Brain (organoid and tissue), 16 donors: ENCODE measurements at places on chromosomes 16 and 17.

DNA sequence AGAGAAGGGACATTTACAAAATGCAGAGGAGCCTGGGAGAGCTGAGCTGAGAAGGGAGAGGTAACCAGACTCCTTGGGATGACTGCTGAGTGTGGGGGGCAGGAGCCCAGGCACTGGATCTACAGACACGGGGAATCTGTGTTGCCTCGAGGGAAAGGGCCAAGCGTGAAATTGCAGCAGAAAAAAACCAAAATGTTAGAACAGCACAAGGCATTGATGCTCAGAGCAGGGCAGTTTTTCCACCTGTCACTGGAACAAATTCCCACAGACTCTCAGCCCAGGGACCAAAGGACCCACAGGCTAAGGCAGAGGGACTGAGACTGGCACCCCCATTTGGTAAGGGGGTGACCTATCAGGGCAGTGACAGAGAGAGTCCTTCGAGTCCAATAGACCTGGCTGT is 2.0 kb downstream of the PITPNM3 start:
- DNase-seq, result no peak

DNA sequence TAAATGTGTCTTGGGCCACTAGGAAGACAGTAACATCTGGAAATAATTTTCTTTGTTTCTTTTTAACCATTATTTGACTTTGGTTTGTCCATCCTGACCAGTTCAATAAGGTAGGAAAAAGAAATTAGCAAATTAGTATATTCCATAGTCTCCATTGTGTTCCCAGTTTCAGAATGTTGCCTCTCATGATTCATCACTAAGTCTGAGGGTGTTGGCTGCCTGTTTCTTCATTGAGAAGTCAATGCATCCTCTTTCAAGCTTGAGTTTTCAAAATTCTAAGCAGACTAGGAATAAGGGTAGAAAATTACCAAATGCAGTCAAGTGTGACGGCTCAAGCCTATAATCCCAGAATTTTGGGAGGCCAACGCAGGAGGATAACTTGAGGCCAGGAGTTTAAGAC is 41.9 kb downstream of the ZFHX3 start:
- DNase-seq, result no peak

DNA sequence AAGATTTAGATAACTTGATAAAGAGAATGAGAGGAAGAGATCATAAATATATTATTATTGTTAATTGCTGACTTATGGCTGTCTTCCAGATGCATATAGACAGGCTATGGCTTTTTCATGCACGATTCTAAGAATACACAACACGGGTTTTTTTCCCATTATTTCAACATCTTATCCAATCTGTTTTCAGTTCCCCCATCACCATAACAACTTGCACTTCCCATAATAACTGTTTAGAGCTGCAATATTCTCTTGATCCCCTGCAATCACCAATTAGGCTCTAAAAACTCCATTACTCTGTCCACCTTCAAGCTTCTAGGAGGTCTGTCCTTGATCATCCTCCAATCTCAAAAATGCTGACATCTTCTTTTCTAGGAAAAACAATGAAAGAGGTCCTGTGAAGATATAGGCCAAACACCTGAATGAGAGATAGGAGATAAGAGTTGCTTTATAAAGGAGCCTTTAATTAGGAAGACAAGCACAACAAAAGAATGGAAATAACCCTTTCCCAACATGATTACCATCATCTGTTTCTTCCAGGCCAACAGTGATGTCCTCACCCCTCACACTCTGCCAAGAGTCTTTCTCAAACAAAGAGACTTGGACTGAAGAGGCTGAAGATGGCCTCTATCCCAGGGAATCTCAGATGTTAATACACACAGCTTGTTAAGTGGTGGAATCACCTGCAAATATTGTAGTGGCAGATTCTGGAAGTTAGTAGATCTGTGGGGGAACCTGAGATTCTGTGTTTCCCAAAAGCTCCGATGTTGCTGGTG is 32.2 kb upstream of the CCL2 start:
- DNase-seq, result no peak

DNA sequence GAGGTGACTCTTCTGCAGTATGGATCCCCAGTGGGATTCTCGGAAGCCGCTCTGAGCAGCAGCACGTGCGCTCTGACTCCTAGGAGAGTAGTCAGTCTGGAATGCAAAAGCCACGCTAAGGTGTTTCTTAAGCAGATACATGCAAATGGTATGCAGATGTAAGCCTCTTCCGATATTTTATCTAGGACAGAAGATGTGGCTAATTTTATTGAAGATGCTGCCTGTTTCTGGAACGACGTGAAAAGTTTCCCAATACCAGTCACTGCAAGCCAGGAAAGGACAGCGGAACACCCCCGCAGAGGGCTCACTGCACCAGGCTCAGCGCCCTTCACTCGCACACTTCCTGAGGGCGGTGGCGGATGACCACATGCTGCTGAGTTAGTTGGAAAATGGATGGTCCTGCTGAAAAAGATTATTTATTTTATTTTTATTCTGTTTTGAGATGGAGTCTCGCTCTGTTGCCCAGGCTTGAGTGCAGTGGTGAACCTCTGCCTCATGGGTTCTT is 10.1 kb downstream of the FADS6 start:
- no peak for DNase-seq

DNA sequence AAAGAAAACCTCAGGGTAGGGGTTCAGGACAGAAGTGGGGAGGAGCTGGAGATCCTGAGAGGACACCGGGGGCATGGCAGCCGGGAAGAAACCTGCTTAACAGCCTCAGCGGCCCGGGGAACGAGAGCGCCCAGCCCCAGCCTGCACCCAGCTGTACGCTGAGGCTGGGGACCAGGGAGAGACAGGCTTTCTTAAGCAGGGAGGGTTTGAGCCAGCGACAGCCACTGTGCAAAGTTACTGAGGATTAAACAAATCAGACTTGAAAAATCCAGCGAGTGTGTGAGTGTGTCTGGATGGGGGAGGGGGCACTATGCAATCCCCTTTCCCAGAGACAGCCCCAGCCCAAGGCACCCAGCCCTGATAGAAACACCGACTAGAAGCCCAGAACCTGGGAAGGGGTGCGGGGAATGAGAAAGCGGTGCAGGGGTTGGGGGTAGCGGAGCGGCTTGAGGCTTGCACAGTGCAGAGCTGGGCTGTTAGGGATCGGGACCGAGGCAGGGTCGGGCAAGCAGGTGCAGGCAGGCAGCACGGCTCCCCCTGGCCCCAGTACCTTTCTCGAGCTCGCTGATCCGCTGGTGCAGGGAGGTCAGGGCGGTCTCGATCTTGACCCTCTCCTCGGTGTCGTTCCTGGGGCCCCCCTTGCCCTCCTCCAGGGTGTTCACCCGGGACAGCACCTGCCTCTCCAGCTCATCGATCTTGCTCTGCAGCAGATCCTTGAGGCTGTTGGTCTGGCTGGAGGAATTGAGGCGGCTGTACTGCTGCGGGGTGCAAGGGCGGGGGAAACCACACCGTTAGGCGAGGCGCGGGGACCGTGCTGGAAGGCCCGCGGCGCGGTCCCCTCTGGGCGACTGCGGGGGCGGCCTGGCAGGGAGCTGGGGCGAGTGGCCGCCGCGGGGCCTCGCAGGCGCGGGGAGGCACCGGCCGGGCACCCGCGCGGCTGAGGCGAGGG is 1.2 kb downstream of the NPTX1 start:
- peak; percentile 52 for DNase-seq

DNA sequence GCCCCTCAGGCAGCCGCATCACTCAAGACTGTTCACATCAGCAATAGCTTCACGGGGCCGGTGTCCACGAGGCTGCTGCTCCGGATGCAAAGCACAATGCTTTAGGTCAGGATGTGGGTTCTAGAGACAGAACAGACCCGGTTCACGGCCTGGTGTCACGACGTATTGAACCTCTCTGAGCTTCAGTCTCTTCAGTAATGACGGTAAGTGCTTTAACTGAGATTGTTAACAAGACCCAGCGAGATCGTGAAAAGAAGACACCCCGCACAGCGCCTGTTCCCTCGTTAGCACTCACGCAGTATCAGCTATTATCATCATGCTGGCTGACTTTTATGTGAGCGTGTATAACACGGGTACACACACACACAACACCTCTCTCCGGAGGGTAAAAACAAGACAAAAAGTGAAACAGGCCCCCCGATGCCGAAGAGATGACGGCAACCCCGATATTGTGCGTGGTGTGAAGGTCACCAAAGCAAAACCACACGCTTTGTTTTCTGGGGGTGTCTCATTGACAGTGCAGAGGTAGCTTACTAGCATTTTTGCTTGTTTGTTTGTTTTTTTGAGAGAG is 21.4 kb upstream of the ABR start:
- peak; percentile 15 for DNase-seq

DNA sequence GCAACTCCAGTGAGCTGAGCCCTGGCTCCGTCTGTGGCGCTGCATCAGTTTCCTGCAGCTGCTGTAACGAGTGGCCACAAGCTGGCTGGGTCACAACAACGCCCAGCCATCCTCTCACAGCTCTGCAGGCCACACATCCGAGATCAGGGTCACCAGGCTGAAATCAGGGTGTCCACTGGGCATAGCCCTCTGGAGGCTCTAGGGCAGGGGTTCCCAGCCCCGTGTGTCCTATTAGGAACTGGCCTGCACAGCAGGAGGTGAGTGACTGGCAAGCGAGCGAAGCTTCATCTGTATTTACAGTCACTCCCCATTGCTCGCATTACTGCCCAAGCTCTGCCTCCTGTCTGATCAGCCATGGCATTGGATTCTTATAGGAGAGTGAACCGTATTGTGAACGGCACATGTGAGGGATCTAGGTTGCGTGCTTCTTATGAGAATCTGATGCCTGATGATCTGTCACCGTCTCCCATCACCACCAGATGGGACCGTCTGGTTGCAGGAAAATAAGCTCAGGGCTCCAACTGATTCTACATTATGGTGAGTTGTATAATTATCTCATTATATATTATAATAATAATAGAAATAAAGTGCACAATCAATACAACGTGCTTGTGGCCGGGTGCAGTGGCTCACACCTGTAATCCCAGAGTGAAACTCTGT is 176.5 kb downstream of the SEC14L1 start:
- peak; percentile 39 for DNase-seq

DNA sequence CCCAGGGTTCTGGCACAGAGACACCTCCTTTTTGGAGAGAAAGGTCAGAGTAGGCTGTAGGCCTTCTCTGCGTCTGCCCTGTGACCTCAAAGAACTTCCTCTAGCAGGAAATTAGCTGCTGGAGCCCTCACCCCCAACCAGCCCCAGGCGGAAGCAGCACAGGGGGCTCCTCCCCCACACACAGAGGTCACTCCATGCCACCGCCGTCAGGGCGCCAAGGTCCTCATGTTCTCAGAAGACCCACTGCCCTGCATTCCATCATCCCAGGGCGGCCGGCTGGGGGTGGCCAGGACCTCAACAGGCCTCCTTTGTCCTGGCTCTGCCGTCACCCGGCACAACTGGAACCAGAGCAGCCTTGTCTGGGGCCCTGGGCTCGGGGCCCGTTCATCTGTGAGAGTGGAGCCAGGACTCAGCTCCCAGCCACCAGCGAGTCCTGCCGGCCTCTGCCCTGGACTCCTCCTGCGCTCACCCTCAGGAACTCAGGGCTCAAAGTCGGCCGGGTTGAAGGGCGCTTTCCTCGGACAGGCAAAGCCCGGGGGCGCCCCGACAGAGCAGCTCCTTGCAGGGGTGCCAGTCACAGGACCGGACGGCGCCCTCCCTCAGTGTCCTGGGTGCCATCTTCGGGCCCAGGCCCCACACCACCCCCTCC is 1.2 kb downstream of the TMC6 start:
- DNase-seq, result no peak

DNA sequence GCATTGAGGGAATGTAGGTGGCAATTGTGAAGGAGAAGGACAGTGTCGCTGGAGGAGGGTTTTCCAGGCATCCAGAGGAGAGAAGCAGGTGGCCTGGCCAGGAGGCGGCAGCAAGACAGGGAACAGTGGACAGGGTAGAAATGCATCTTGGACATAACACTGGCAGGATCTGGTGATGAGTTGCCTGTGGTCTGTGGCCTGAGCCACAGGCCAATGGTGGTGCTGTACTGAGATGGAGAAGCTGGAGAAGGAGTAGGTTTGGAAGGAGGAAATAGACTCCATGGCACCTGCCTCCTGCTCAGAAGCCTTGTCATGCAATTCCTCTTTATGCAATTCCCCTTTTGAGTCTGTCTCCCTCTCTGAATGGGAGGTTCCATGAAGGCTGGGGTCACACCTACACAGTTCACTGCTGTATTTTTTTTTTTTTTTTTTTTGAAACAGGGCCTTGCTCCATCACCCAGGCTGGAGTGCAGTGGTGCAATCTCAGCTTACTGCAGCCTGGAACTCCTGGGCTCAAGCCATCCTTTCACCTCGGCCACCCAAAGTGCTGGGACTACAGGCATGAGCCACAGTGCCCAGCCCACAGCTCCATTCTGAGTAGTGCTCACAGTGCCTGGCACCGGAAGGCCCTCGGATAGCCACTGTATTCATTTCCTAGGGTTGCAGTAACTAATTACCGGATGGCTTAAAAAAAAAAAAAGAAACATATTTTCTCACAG is 13.5 kb upstream of the CACNG4 start:
- no peak for DNase-seq
